ENCODE measurements at places on chromosomes 5 and 9. TPM values are rescaled to one million over a fixed set of nuclear protein-coding genes. Genes with fewer than 3 reads are reported as not detected.

Gene QRFP
- not detected for total RNA-seq

Gene PCSK1
- total RNA-seq = not detected

Gene IRX2
- total RNA-seq = 23.1 TPM

Gene ZCCHC9
- total RNA-seq = 11.2 TPM

Gene ITK
- total RNA-seq = not detected

Gene FGF10
- total RNA-seq = not detected
